CD4-positive, alpha-beta T cell treated with Interleukin-15 for 4 hours (primary cell): ENCODE measurements at places on chromosomes 2 and 18.

GRCh38 chr2:8456151-8457091 lies 225.4 kb upstream of the ID2 start:
- DNase-seq: peak; percentile 55

DNA sequence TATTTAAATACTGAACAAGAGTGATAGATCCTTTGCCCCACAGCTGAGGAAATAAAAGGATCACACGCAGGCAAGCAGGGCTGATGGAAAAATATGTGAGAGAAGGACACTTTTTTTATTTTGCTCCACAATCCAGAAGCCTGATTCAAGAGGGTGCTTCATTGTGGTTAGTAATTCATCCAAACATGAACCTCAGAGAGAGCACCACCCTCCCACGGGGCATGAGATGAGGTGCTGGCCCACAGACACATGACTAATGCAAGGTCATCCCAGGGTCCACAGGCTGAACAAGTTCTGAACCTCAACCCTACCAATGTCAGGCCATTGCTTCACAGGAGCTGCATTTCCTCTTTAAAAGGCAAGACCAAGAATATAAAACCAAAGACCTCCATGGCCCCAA lies 239.6 kb downstream of the MREG start:
- DNase-seq: no peak

GRCh38 chr2:174965992-174966744 lies 39.0 kb downstream of the CHN1 start:
- no peak for DNase-seq

DNA sequence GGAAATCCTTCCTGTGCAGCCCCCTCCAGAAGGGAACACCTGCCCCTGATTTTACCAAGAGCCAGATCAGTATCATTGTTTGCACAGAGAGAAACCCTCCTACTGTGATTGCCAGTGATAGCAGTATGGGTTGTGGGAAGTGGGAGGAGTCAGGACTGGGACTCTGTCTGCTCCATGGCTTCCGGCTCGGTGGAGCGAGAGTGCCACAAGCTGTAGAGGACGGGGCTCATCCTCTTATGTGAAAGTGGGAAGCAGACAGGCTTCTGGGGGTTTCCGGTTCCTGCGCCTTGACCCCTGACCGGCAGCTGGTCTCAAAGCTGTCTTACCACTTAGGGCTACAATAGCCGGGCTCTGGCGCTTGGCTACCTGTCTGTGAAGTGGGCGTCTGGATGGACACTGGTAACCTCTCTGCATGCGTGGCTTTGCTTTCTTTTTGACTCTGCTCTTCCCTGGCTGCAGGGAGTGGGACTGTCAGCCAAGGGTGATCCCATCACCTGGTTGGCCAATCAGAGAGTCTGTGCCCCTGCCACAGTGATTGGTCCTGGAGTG lies 79.7 kb downstream of the BCL2L11 start:
- DNase-seq: no peak

- no peak for DNase-seq
These were observed 4.6 kb downstream of the INHA start for GRCh38 chr2:219576505-219577388.

GRCh38 chr2:98771721-98772524 lies 41.0 kb upstream of the MGAT4A start:
- DNase-seq: peak; percentile 74

GRCh38 chr2:42129947-42130346 lies 39.2 kb upstream of the EML4 start:
- no peak for DNase-seq

- DNase-seq: no peak
These were observed 16.7 kb downstream of the MAP3K2 start for GRCh38 chr2:127371037-127371436.
